Common myeloid progenitor, CD34-positive (primary cell): ENCODE measurements at places on chromosomes 4 and X.

GRCh38 chrX:48752498-48752897 is 9.0 kb upstream of the GLOD5 start:
- H3K4me3 ChIP-seq = no peak overlapping the region
- H3K36me3 ChIP-seq = no peaks in the 10 kb centered on the region
- no peak for DNase-seq
- H3K27ac ChIP-seq = no peak overlapping the region
- peaks cover 4% of the 10 kb centered on the region for H3K27me3 ChIP-seq

GRCh38 chr4:9384126-9384525 is 21.2 kb downstream of the USP17L30 start:
- no peaks in the 10 kb centered on the region for H3K27me3 ChIP-seq
- no peaks in the 10 kb centered on the region for H3K36me3 ChIP-seq
- no peak overlapping the region for H3K27ac ChIP-seq
- H3K4me3 ChIP-seq = no peak overlapping the region
- no peak for DNase-seq
- H3K4me1 ChIP-seq = no peaks in the 10 kb centered on the region

DNA sequence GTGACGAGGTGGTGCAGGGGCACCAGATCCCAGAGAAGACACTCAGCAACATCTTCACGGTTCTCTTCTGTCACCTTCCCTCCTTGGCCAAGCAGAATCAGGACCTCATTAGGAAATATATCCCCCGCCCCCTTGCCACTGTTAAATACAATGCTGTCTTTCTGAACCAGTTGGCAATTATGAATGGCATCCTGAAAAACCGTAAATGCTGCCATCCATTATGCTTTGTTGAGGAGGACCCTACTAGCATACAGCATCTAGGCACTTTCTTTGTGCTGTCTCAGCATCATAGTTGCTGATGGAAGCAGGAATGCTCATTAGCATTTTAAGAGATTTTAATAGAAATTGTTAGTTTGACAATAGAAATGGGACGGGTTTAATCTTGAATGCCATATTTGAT is 138.5 kb downstream of the DCLK2 start:
- no peak overlapping the region for H3K27ac ChIP-seq
- H3K36me3 ChIP-seq = no peaks in the 10 kb centered on the region
- H3K27me3 ChIP-seq = no peaks in the 10 kb centered on the region

- DNase-seq = no peak
- H3K27ac ChIP-seq = no peak overlapping the region
- no peaks in the 10 kb centered on the region for H3K4me1 ChIP-seq
- peaks cover 2% of the 10 kb centered on the region for H3K36me3 ChIP-seq
- no peaks in the 10 kb centered on the region for H3K27me3 ChIP-seq
Measured at GRCh38 chr4:52954560-52955170, 92.5 kb downstream of the RASL11B start.

GRCh38 chr4:83297548-83298260 is 13.1 kb upstream of the COQ2 start:
- peak overlapping the region; percentile 8 for H3K4me3 ChIP-seq
- DNase-seq = peak; percentile 76
- H3K27me3 ChIP-seq = no peaks in the 10 kb centered on the region
- H3K27ac ChIP-seq = no peak overlapping the region
- H3K4me1 ChIP-seq = peaks cover 13% of the 10 kb centered on the region
- peaks cover 5% of the 10 kb centered on the region for H3K36me3 ChIP-seq

GRCh38 chrX:115378471-115378870 is 89.0 kb downstream of the LUZP4 start:
- H3K4me3 ChIP-seq = no peak overlapping the region
- DNase-seq = no peak
- no peaks in the 10 kb centered on the region for H3K4me1 ChIP-seq
- H3K27ac ChIP-seq = no peak overlapping the region
- H3K27me3 ChIP-seq = no peaks in the 10 kb centered on the region

- no peak overlapping the region for H3K4me3 ChIP-seq
- no peaks in the 10 kb centered on the region for H3K27me3 ChIP-seq
- no peaks in the 10 kb centered on the region for H3K36me3 ChIP-seq
- no peak overlapping the region for H3K27ac ChIP-seq
- no peaks in the 10 kb centered on the region for H3K4me1 ChIP-seq
- DNase-seq = no peak
Measured at GRCh38 chr4:36502350-36502749, 220.9 kb downstream of the DTHD1 start.

GRCh38 chr4:123585111-123585510 is 188.5 kb downstream of the SPRY1 start:
- DNase-seq = no peak
- H3K4me3 ChIP-seq = no peak overlapping the region
- no peak overlapping the region for H3K27ac ChIP-seq
- no peaks in the 10 kb centered on the region for H3K27me3 ChIP-seq

- H3K4me1 ChIP-seq = no peaks in the 10 kb centered on the region
- H3K4me3 ChIP-seq = no peak overlapping the region
- DNase-seq = peak; percentile 72
- H3K27ac ChIP-seq = no peak overlapping the region
Measured at GRCh38 chr4:69881173-69881773, 21.3 kb upstream of the SULT1E1 start.

DNA sequence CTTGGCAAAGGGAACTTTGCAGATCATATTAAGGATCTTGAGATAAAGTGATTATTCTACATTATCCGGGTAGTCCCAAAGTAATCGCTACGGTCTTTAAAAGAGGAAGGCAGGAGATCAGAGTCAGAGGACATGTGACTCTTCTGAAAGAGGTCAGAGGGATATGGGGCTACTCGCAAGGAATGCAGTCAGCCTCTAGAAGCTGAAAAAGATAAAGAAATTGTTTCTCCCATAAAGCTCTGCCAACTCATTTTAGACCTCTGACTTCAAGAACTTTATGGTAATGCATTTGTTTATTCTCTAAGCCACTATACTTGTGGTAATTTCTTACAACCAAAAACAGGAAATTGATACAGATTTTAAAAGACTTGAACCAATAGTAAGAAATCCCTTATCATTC is 48.6 kb downstream of the NPY5R start:
- H3K27me3 ChIP-seq = no peaks in the 10 kb centered on the region
- no peak overlapping the region for H3K4me3 ChIP-seq
- no peak for DNase-seq
- no peaks in the 10 kb centered on the region for H3K4me1 ChIP-seq
- H3K36me3 ChIP-seq = no peaks in the 10 kb centered on the region

GRCh38 chrX:3563451-3563850 is 150.0 kb downstream of the PRKX start:
- no peaks in the 10 kb centered on the region for H3K4me1 ChIP-seq
- no peak overlapping the region for H3K27ac ChIP-seq
- H3K4me3 ChIP-seq = no peak overlapping the region
- DNase-seq = no peak

- H3K27ac ChIP-seq = no peak overlapping the region
- no peaks in the 10 kb centered on the region for H3K36me3 ChIP-seq
- no peak for DNase-seq
- no peak overlapping the region for H3K4me3 ChIP-seq
- no peaks in the 10 kb centered on the region for H3K27me3 ChIP-seq
Measured at GRCh38 chr4:120440730-120441129, 374.1 kb upstream of the MAD2L1 start.

- H3K4me3 ChIP-seq = no peak overlapping the region
- no peaks in the 10 kb centered on the region for H3K36me3 ChIP-seq
- no peaks in the 10 kb centered on the region for H3K27me3 ChIP-seq
- DNase-seq = no peak
- H3K27ac ChIP-seq = no peak overlapping the region
- no peaks in the 10 kb centered on the region for H3K4me1 ChIP-seq
Measured at GRCh38 chrX:19183761-19184477, 61.7 kb upstream of the ADGRG2 start.

DNA sequence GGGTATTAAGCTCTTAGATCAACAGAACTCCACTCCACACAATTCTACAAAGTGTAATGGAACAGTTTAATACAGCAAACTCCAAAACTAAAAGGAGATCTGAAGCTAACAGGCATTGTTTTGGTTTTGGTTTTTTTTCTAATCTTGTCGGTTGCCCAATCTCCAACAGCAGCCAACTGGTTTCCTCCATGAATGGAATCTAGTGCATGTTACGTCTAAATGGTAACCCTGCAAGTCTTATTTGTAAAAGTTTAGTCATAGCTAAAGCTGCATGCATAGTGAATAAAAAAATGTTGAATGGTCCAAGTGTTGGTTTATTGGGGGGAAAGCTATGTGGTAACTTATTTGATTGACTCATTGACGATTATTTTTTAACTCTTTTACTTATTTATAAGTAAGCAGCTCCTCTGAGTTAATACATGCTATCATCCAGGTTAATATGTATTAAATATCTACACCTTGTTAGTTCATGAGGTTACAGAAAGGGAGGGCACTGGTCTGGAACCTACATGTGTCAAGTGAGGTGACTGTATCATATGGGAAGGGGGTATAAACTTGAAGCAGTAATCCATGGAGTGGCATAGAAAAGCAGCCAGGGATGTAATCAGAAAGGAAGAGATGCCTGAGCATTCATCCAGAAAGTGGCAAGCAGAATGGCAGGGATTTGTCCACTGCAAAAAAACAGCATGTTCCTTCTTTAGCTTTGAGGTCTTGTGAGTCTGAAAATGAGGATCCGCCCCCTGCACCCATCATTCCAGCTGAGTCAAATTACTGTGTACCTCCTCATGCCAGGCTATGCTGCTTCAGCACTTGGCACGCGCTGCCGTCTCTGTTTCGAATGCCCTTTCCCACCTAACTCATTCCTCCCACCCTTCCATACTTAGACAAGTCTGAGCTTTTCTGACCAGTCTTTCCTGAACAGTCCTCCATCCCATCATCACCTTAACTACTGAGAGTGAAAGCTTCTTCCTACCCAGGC is 81.7 kb downstream of the PDGFC start:
- no peaks in the 10 kb centered on the region for H3K27me3 ChIP-seq
- no peak overlapping the region for H3K27ac ChIP-seq
- DNase-seq = peak; percentile 37
- H3K36me3 ChIP-seq = no peaks in the 10 kb centered on the region
- H3K4me1 ChIP-seq = peaks cover 4% of the 10 kb centered on the region

- no peak overlapping the region for H3K27ac ChIP-seq
- no peaks in the 10 kb centered on the region for H3K4me1 ChIP-seq
- H3K4me3 ChIP-seq = no peak overlapping the region
- no peaks in the 10 kb centered on the region for H3K27me3 ChIP-seq
Measured at GRCh38 chr4:100424376-100424775, 93.4 kb downstream of the EMCN start.

GRCh38 chrX:15815779-15816437 is 25.6 kb downstream of the ZRSR2 start:
- no peaks in the 10 kb centered on the region for H3K27me3 ChIP-seq
- peaks cover 4% of the 10 kb centered on the region for H3K4me1 ChIP-seq
- no peak overlapping the region for H3K4me3 ChIP-seq
- peaks cover 12% of the 10 kb centered on the region for H3K36me3 ChIP-seq

DNA sequence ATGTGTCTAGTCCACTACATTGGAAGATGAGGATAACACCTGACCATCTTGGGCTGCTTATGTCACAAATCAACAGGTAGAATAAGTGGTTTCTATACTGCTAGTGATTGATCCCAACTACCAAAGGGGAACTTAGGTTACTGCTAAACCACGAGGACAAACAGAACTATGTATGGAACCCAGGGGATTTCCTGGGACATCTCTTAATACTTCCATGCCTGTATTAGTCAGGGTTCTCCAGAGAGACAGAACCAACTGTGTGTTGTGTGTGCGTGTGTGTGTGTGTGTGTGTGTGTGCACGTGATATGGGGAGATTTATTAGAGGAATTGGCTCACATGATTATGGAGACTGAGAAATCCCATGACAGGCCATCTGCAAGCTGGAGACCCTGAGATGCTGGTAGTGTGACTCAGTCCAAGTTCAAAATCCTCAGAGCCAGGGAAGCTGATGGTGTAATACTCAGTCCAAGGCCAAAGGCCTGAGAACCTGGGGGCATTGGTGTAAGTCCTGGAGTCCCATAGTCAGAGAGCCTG is 16.2 kb upstream of the AFF1 start:
- no peak overlapping the region for H3K4me3 ChIP-seq
- no peaks in the 10 kb centered on the region for H3K27me3 ChIP-seq
- H3K27ac ChIP-seq = no peak overlapping the region
- DNase-seq = peak; percentile 53
- H3K4me1 ChIP-seq = peaks cover 3% of the 10 kb centered on the region
- no peaks in the 10 kb centered on the region for H3K36me3 ChIP-seq

DNA sequence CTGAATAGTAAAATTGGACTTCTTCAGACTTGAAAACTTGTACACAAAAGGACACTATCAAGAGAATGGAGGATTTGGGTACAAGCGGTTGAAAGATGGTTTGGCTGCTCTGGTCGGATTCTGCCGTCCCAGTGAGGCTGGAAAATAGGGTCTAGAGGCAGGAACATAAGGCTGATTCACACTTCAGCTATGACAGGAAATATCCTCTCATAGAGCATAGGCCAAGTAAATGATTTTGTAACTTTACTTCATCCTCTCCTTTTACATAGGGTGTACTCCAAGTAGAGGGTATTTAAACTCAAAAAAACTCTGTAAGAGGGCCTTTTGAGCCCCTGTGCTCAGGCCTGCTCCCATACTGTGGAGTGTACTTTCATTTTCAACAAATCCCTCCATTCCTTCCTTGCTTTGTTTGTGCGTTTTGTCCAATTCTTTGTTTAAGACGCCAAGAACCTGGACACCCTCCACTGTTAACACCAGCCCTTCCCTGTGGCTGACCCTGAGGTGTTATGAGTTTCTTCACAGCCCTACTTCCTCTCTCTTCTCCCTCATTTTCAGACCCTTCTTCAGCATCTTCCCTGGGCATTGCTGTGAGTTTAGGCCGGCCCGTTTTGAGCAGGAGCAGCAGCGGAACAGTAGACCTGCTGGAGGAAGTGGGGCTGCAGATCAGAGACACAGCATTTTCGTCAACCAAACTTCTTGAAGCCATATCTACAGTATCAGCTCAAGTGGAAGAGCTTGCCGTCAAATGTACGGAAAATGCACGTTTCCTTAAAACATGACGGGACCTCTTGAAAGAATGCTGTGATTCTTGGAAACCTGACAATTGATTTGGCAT is 7.2 kb downstream of the PGAM4 start:
- no peak for DNase-seq
- no peak overlapping the region for H3K4me3 ChIP-seq
- H3K27ac ChIP-seq = no peak overlapping the region

GRCh38 chrX:39293203-39293602 is 491.9 kb downstream of the MID1IP1 start:
- no peaks in the 10 kb centered on the region for H3K4me1 ChIP-seq
- no peak for DNase-seq
- H3K27me3 ChIP-seq = no peaks in the 10 kb centered on the region
- no peak overlapping the region for H3K27ac ChIP-seq
- H3K36me3 ChIP-seq = no peaks in the 10 kb centered on the region

GRCh38 chr4:143489106-143489505 is 24.4 kb upstream of the SMARCA5 start:
- H3K4me1 ChIP-seq = no peaks in the 10 kb centered on the region
- no peak overlapping the region for H3K27ac ChIP-seq
- no peak for DNase-seq
- no peaks in the 10 kb centered on the region for H3K27me3 ChIP-seq
- H3K36me3 ChIP-seq = no peaks in the 10 kb centered on the region

- H3K27ac ChIP-seq = no peak overlapping the region
- H3K4me3 ChIP-seq = no peak overlapping the region
- DNase-seq = no peak
- H3K4me1 ChIP-seq = no peaks in the 10 kb centered on the region
Measured at GRCh38 chr4:52370576-52370975, 288.5 kb downstream of the USP46 start.

GRCh38 chrX:39773150-39773549 is 324.6 kb downstream of the BCOR start:
- H3K27me3 ChIP-seq = no peaks in the 10 kb centered on the region
- no peaks in the 10 kb centered on the region for H3K36me3 ChIP-seq
- no peak overlapping the region for H3K27ac ChIP-seq
- H3K4me1 ChIP-seq = peaks cover 42% of the 10 kb centered on the region
